Stimulated activated CD8-positive, alpha-beta memory T cell treated with anti-CD3 and anti-CD28 coated beads, Interleukin-12 subunit alpha, Interleukin-12 subunit beta, amount 100 ng/mL, for 1 hour (primary cell): ENCODE measurements at places on chromosomes 1 and 21.

DNA sequence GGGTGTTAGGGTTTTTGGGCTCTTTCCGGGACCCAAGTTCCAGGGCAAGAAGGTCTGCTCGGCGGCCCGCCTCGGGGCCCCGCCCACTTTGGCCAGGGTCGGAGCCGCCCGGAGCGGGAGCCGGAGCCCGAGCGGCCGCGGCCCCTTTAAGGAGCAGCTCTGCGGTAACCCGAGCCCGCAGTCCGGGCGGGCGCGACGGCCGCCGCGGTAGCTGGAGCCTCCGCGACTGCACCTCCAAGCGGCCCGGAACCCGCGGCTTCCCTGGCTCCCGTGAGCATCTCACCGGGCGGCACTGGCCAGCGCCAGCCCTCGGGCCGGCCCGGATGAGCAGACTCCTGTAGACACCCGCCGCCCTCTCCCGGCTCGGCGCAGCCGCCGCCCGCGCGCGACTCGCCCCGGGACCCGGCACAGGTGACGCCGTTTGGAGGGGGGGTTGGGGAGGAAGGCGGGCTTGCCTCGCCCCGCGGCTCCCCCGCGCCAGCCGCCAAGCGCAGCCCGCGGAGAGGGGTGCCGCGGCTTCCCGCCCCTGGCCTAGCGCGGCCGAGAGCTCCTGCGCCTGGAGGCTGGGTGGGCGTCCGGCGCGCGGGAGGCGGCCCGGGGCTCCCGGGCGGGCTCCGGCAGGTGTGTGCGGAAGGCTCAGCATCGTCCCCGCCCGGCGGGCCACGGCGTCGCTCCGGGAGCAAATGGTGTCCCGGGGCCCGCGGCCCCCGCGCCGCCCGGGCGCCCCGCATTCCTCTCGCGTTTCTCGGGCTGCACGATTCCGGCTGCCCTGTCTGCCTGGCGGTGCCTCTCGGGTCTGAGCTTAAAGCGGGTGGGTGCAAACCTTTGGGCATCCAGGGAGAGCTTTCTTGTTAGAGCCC, at the start of gene TLCD4:
Gene TLCD4 (plus strand): TSS at position 149 of the 860 bp plus-strand sequence. CDS start 26,547 bp downstream, outside the sequence.
- DNase-seq: peak; percentile 4

DNA sequence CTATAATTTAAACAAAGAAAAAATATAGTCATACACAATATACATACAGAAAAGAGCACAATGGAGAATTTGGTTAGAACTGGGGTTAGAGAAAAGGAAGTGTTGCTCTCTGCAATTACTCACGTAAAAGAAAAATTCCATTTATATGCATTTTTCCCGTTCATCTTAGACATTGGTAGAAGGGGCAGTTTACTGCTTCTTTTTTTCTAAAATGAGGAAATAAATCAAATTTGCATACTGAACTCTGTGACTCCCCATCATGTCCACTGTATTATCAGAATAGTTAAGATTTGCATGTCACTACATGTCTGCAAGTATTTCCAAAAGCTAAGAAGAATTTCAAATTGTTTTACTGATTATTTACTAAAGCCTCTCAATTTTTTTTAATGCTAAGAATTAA, 44.1 kb upstream of the C1orf105 start:
- DNase-seq: no peak

DNA sequence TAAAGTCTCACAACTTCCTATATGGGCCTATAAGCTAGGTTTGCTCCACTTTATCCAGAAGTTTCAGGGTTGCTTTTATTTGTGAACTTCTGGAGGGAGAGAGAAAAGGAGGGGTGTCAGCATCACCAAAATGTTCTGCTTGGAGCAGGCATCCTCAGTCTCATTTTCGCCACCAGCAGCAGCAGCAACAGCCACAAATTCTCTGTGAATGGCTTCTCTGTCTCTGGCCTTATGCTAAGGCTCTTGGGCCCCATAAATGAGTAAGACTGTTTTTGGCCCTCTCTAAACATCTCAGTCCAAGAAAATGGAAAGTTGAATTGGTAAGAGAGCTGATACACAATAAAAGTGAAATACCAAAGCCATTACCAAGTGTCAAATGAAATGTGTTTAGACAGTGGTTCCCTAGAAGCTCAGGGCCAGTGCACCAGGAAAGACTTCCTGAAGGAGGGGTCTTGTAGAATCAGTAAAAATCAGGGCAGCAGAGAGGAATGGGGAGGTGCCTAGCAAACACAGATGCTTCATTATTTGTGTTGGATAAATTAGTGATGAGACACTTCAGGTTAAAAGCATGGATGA, 53.0 kb upstream of the SPATA6 start:
- no peak for DNase-seq

DNA sequence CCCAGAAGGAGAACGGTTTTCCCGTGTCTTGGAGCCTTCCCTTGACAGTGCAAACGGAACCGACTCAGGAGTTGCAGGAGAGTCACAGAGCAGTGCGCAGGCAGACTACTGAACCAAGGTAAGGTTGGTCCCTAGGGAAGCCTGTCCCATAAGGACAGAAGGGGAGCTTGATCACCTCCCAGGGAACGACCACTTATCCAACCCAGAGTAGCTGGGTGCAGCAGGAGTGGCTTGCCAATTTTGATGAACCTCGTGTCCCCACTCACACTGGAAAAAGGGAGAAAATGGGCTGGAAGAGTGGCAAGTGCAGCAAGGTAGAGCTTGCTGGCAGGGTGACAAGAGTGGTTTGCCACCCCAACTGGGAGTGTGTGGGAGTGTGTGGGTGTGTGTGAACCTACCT, 95.1 kb downstream of the LIPI start:
- no peak for DNase-seq

DNA sequence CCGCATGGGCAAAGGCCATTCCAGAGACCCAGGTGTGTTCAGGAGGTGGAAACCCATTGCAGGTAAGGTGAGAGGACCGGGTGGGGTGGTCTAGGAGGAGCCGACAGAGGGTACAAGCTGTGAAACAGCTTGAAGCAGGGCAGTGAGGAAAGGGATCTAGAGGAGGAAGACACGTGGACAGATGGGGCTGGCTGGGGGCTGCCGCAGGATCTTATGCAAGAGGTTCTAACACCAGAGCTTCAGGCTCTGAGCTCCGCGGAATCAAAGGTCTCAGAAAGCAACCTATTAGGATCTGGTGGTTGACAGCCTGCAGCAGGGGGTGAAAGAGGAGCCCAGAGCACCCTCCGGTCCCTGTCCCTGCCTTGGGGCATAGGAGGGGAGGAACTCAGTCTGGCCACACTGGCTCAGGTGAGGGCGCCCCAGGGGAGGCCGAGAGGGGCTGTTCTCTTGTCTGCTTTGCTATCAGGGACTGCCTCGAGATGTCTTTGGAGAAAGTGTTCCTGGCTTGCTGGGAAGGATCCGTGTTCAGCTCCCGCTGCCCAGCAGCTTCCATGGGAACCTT, 1.9 kb downstream of the TFF1 start:
- no peak for DNase-seq
